ENCODE measurements at places on chromosomes 1 and 21.

GRCh38 chr1:184893695-184894094 lies 80.6 kb downstream of the NIBAN1 start:
- DNase-seq, result no peak

DNA sequence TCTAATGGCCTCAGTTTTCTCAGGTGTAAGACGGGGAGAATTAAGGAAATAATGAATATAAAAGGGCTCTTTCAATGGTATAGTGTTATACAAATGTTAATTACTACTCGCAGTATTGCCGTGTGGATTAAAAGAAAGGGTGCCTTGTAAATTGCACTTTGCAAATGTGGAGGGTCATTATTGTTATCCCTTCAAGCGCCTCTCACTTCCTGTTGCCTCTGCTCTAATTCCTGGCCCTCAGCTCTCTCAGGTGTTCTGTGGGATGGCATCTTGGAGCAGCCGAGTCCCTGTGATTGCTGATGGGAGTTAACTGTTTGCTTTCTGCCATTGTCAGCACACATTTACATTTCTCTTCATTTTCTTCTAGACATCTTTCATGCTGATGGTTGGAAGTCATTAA lies 7.1 kb upstream of the S100A11 start:
- DNase-seq, result no peak

GRCh38 chr21:28269173-28269572 lies 723.5 kb downstream of the LTN1 start:
- no peak for DNase-seq

GRCh38 chr1:208211921-208212843 lies 32.0 kb downstream of the PLXNA2 start:
- no peak for DNase-seq

- DNase-seq, result no peak
Observed at GRCh38 chr1:218717575-218717974, 372.4 kb downstream of the TGFB2 start.

DNA sequence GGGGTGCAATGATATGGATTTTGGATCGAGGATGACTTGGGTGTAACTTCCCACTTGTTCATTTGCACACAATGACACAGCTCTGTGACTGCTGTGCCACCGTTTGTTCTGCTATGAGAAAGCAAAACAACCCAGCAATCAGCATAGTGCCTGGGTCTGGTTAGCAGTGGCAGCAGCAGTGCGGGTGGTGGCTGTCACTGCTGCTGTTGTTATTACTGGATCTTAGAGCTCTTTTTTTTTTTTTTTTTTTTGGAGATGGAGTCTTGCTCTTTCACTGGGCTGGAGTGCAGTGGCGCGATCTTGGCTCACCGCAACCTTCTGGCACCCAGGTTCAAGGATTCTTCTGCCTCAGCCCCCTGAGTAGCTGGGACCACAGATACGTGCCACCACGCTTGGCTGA lies 56.9 kb downstream of the TBCE start:
- no peak for DNase-seq

- DNase-seq, result no peak
Observed at GRCh38 chr1:167453123-167453522, 65.2 kb downstream of the CD247 start.

DNA sequence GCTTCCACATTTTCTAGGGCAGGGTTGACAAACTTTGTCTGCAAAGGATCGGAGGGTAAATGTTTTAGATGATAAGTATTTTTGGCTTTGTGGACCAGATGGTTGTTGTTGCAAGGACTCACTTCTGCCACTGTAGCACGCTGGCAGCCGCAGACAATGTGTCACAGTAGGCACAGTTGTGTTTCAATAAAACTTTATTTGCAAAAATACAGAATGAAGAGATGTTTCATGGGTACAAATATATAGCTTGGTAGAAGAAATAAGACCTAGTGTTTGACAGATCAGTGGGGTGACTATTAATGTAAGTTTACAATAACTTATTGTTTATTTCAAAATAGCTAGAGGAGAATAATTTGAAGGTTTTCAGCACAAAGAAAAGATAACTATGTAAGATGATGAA lies 127.8 kb downstream of the GRIK3 start:
- no peak for DNase-seq

GRCh38 chr21:34935898-34936297 lies 113.2 kb downstream of the RUNX1 start:
- no peak for DNase-seq

GRCh38 chr1:205983925-205984725 lies 19.1 kb downstream of the RAB7B start:
- DNase-seq, result peak; percentile 8
